Stimulated activated CD8-positive, alpha-beta memory T cell treated with anti-CD3 and anti-CD28 coated beads, Interleukin-4, amount 100 ng/mL, for 1 hour (primary cell): ENCODE measurements at places on chromosomes 3 and 15.

- DNase-seq: no peak
Observed at GRCh38 chr3:23954144-23954543, 9.1 kb downstream of the NR1D2 start.

DNA sequence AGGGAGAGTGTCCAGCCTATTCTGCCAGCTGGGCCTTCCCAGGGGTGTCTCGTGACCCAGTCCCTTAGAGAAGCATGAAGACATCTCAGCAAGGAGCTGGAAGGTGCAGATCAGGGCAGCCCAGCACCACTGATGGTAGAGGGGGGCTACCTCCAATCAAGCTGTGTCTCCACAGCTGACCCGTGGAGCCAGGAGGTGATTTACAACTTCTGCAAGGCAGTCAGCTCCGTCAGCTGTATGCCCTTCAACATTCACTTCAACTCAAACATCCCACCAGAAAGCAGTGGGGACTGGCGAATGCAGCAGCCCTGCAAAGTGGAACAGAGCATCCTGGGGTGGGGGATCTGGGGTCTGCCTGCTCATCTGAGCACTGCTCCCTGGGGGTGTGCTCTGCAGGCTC, 32.6 kb upstream of the FRG2C start:
- DNase-seq: no peak

GRCh38 chr3:86175593-86176444, 815.1 kb downstream of the VGLL3 start:
- no peak for DNase-seq

DNA sequence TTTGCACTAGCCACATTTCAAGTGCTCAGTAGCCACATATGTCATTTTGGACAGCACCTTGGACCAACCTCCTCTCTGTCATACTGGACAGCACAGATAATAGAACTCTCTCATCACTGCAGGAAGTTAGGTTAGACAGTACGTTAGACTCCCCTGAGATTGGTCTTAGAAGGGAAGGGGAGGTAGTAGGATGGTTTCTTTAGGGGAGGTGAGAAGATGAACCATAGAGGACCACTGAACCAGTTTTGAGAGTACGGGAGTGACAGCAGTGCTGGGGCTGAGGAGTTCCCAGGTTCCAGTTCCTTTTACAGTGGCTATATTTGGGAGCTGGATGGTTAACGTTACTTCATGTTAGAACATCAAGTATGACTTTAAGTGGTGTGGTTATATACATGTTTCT, 7.8 kb downstream of the LRCH3 start:
- no peak for DNase-seq
